WERI-Rb-1 (cell line): ENCODE measurements at places on chromosomes 7 and 10.
A peak's percentile ranks its signal among the peaks of the same experiment; 100 is the strongest.

DNA sequence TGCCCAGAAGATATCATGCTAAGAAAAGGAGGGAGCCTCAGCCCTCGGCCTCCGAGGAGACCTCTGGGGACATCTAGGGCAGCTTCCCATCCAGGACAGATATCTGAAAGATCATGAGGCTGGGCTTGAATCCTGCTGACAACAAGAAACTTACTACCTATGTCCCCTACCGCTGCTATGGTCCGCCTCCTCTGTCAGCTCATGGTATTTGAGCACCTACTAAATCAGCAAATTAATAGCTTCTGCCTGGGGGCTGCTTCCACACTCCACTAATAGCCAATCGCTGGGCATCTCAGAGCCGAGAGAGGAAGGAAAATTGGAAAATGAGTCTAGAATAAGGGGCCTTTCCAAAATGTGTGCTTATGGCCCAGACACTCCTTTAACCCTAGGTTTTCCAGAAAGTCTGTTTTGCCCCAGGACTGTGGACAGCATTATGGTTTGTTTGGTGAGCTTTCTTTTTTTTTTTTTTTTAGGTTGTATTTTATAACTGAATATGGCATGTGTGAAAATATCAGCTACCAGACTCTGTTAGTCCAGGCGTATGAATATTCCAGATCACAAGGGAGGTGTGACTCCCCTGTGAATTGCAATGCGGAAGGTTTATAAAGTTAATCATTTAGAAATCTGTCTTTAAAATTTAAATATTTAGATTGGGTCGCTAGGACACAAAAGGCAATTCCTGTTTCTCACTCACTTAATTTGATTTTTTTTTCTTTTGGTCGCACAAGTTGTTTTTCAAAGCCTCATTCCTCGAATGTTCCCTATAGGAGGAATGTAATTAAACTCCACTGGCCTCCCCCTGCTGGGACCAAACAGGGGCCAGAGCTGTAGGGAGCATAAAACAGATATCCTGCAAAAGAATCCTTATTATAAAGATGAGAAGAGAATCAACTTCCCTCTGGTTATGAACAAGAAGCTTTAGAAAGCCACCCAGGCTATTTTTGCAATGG lies 89.4 kb downstream of the PARP12 start:
- DNase-seq, result no peak

DNA sequence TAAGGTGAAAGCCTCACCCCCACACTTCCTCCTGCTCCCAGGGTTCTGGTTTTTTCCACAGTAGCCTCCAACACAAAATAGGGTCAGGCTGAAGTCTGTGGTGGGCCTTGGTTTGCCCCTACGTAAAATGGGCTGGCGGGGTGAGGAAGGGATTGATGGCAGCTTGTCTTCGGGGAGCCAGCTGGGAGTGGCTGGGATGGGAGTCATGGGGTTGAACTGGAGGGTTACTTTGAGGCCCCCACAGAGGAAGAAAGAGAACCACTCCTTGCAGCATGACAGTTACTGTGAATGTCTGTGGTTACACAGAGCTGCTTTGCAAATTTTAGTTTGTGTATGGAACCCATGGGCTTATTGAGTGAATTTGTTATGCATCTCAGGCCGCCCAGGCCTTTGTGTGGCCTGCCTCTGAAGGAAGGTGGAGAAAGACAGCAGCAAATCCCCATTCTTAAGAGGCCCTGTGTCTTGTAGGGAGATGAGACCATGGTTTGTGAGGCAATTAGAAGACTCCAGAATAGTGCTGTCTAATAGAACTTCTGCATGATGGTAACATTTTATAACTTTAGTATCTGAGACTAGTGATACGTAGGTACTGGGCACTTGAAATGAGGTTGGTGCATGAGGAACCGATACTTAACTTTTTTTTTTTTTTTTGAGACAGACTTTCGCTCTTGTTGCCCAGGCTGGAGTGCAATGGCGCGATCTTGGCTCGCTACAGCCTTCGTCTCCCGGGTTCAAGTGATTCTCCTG lies 8.1 kb downstream of the TRIM8 start:
- DNase-seq, result no peak

- DNase-seq, result peak; percentile 75
These were observed 49.9 kb upstream of the STEAP1B start for GRCh38 chr7:22549667-22550513.

DNA sequence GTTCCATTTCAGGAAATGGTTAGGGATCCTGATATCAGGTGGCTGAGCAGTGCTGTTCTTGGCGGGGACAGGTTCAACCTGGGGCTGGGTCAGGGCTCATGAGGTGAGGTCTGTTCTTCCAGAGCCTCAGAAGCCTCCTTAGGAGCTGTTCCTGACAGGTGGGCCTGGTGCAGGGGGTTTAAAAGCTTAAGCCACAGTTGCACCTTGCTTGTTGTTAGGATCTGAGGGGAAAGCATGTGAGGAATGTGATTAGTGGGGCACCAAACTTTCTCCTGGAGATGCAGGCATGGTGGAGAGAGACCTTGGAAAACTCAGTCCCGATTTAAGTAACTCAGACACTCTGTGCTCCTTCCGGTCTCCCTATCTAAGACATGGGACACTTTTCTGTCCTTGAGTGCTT lies 18.7 kb upstream of the CRHR2 start:
- DNase-seq, result no peak

DNA sequence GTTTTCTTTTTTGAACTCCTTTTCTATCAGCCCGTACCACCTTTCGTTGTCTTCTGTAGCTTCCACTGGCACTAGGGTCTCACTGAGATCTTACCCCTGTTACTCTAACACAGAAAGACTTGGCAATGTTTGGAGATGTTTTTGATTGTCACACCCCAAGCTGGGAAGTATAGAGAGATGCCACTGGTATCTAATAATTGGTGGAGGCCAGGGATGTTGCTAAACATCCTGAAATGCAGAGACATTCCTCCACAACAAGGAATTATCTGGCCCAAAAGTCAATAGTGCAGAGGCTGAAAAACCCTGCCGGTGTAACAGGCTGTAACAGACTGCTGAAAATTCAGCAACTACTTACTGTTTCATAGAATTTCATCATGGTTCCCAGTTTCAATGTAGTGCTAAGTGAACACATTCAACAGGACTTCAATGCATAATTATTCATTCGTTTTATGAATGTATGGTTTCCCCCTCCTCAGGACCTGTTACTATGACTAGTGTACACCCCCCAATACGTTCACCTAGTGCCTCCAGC lies 115.9 kb downstream of the TRIM24 start:
- no peak for DNase-seq

DNA sequence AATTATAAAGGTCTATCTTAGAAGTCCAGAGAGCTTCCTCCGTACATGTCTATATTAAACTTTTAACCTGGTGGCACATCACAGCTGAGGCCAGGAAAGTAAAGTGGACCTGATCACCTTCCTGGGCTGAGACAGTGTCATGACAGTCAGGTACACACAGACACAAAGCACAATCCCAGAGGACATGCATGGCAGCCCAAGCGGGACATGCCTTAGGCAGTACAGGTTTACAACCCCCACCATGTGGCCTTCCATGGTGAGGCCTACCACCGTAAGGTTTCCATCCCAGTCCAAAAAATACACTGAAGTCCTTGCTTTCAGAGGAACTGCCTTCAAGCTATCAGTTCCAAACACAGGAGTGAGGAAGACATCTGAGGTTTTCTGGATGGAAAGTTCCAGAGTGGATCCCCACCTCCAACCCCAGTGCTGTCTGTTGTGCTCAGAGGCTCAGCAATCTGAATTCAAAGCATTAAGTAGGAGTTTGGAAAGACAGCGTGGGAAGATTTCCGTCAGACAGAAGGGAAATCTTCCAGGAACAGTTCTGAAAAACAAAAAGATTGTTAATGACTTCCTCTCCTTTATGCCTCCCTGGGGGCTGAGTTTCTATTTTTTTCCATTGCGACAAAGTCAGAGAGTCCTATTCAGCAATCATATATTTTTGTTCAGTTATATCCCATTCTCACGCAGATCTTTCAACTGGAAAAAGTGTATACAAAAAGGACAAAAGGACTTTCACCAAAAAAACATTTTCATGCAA lies 20.1 kb downstream of the IFIT3 start:
- no peak for DNase-seq

GRCh38 chr10:49176310-49177268 lies 11.6 kb downstream of the TMEM273 start:
- DNase-seq, result no peak

GRCh38 chr7:43385856-43386255 lies 197.1 kb upstream of the STK17A start:
- no peak for DNase-seq

- no peak for DNase-seq
These were observed 233.3 kb upstream of the MDFIC start for GRCh38 chr7:114688443-114689055.

DNA sequence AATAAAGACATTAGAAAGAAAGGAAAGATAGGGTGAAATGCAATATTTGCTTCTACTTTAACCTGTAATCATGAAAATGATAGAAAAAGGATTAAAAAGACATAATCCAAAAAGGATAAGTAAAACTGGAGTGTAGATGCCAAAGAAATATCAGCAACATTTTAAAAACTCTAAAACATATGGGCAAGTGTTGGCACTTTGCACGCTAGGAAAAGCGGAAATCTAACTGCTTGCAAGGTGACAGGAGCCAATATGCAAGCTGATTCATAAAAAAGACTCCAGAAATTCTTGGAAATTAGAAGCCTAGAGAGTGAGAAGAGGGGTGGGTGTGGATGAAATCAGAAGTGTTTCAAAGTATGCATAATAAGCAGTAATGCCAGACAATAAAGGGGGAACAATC lies 161.1 kb downstream of the SEMA3E start:
- DNase-seq, result no peak

DNA sequence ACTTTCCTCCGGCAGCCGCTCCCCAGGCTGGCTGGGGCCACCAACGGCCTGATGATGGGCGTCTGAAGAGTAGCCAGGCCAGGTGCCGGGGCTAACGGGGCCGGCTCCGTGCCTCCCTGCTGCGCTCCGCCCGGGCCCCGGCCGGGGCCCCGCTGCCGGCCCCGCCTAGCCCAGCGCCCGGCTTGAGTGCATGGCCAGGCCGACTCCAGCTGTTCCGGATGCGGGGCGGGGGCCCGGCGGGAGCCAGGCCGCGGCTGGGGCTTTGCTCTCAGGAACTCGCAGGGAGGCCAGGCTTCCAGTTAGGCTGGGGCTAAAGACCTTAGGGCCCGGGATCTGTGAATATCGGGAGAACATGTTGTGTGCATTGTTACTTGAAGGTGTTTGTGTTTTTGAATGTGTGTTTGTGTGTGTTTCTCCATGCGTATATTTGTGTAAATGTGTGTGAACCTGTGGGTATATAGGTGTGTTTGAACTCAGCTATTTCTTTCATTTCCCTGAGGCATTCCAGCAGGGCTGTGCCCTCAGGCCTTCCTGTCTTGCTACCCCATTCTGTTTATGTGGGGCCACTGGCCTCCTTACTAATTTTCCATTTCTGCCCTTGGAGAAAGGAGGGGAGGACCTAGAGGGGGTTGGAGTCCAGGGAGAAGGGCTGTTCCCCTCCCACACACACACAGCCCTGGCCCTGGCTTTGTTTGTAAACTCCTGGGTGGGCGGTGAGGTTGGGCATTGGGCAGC lies 1.1 kb upstream of the LBX1 start:
- DNase-seq, result peak; percentile 58

- DNase-seq, result no peak
These were observed 37.9 kb downstream of the BAMBI start for GRCh38 chr10:28715246-28715645.

- DNase-seq, result peak; percentile 71
These were observed 131.3 kb downstream of the FAM53B start for GRCh38 chr10:124612611-124613498.

GRCh38 chr7:154475864-154476263 lies 423.7 kb downstream of the DPP6 start:
- no peak for DNase-seq

DNA sequence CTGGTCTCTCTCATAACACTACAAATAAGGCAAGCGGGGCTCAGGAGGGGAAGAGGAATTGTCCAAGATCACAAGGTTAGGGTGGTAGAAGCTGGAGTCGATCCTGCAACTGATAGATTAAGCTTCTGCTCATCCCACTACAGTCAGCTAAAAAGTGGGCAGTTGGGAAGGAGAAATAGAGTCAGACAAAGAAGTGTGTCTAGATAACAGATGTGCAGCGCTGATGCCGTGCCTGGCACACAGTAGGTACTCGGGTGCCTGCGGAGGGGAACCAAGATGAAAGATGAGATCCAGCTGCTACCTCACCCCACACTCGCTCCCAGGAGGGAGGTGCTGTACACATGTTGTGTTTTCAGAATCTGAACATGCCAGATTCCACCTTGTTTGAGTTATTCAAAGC lies 48.1 kb upstream of the TECTB start:
- no peak for DNase-seq

- no peak for DNase-seq
These were observed 103.9 kb downstream of the TNS3 start for GRCh38 chr7:47478017-47478344.

GRCh38 chr10:132387764-132388210 lies 9.2 kb upstream of the PWWP2B start:
- peak; percentile 67 for DNase-seq

GRCh38 chr7:727104-727805 lies at the start of gene PRKAR1B:
PRKAR1B (minus strand) TSS chr7:727281; CDS start chr7:711505, 15,776 bp downstream.
- peak; percentile 30 for DNase-seq

DNA sequence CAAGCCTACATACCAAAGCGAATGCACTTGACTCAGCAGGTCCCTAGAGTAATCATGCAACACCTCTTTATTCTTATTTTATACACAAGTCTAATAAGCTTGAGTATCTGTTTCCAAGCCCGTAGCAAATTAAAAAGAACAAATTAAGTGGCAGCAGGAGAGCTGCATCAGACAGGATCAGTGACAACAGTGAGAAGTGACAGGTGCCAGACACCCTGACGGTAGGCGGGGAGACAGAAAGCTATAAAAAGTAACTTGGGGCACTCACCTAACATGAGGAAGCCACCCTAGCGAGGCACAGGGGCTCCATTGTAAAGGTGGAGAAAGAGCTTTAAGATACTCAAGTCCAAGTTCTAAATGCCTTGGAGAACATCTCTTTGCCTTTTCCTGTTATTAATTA lies 174.2 kb downstream of the PLXNA4 start:
- no peak for DNase-seq

- DNase-seq, result peak; percentile 84
These were observed 109.2 kb downstream of the DPY19L1 start for GRCh38 chr7:34928052-34928451.

- DNase-seq, result no peak
These were observed 231.8 kb upstream of the CTBP2 start for GRCh38 chr10:125392154-125392553.

DNA sequence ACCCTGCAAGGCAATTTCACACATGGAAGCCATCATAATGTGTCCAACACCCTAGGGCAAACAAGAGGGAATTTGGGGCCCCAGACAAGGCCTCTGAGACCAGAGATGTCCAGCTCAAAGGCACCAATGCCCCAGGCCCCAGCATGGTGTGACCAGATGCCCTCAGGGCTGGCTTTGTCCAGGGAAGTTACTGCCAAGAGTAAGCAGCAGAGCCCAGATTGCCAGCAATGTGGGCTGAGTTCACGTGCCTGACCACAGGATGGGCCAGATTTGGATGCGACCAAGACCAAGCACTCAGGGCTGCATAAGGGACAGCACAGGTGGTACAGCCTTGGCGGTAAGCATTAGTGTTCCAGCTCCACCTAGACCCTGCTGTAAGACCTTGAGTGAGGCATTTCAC lies 12.7 kb downstream of the MYOF start:
- no peak for DNase-seq
